ENCODE measurements at places on chromosomes 5 and 9.

GRCh38 chr9:137878146-137878941 is 762 bp downstream of the CACNA1B start:
- no peak for ATAC-seq

GRCh38 chr5:83559118-83559785 is 87.7 kb downstream of the VCAN start:
- ATAC-seq, result no peak

- ATAC-seq, result peak; percentile 64
These were observed 502 bp downstream of the NSD1 start for GRCh38 chr5:177133853-177134696.

GRCh38 chr5:150146235-150146634 is 9.4 kb downstream of the PDGFRB start:
- no peak for ATAC-seq

GRCh38 chr5:91318724-91319123 is 64.4 kb downstream of the ARRDC3 start:
- no peak for ATAC-seq

- no peak for ATAC-seq
These were observed 73.4 kb downstream of the PHAX start for GRCh38 chr5:126674145-126674544.

DNA sequence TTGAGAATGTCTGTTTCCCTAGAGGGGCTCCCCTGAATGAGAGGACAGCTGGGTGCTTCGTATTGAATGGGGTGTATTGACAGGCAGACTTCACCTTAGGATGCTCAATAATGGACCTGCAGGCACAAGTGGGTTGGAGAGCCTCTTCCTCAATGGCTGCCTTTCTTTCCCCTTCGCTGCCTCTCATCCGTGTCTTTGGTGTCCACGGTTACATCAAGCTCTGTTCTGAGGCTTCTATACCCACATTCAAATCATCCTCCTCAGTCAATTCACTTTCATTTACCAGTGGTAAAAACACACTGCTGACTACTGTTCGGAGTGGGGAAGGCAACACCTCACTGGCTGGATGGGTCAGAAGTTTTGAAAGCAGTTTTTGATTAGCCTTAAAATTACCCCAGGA is 20.6 kb downstream of the LIX1 start:
- no peak for ATAC-seq

- no peak for ATAC-seq
These were observed 42.9 kb downstream of the TMEM38B start for GRCh38 chr9:105737205-105737604.

- ATAC-seq, result no peak
These were observed 171.6 kb downstream of the PAX5 start for GRCh38 chr9:36862206-36863145.

DNA sequence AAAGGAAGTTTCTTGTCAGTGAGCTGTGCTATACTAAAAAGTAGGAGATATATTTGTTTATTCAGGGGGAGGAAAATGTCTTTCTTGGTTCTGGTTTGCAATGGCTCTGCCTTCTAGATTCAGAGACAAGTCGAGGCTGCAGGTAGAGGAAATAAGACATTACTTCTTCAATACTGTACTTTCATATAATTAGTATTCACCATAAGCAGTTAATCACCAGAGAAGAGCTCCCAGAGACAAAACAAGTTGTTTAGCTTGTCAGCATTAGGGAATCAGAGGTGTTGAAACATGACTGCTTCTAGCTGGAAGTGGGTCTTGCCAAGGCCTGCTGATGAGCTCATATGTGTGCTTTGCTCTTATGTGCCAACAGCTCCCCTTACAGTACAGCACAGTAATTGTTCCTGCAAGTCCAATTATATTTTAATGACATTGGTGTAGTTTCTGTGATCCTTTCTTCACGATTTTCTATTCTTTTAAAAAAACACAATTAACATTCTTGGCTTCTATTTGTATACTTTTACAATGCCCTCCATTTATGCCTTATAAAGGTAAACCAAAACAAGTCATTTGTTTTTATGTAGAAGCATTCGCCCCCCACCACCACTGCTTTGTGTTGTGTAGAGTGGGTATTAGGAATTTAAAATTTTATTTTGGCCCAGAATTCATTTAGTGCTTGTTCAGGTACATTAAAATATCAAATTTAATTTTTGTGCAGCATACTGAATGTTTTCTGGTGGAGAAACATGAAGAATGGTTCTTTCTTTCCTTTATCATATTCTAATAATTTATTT is 112.2 kb downstream of the RPS23 start:
- peak; percentile 97 for ATAC-seq

GRCh38 chr9:116378873-116379272 is 225.3 kb downstream of the PAPPA start:
- ATAC-seq, result no peak

- no peak for ATAC-seq
These were observed 80.0 kb downstream of the AMBP start for GRCh38 chr9:113998114-113998513.

GRCh38 chr9:98500337-98500919 is 208.3 kb downstream of the GABBR2 start:
- ATAC-seq, result no peak

GRCh38 chr9:16642421-16643109 is 227.9 kb downstream of the BNC2 start:
- ATAC-seq, result no peak

- ATAC-seq, result no peak
These were observed 413.2 kb downstream of the MED10 start for GRCh38 chr5:5965132-5965531.

DNA sequence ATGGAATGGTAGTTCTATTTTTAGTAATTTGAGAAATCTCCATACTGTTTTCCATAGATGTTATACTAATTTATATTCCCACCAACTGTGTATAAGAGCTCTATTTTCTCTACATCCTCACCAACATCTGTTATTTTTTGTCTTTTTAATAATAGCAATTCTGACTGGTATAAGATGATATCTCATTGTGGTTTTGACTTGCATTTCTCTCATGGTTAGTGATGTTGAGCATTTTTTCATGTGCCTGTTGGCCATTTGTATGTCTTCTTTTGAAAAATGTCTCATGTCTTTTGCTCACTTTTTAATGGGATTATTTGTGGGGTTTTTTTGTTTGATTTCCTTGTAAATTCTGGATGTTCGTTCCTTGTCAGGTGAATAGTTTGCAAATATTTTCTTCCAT is 154.4 kb downstream of the ZSWIM6 start:
- no peak for ATAC-seq

DNA sequence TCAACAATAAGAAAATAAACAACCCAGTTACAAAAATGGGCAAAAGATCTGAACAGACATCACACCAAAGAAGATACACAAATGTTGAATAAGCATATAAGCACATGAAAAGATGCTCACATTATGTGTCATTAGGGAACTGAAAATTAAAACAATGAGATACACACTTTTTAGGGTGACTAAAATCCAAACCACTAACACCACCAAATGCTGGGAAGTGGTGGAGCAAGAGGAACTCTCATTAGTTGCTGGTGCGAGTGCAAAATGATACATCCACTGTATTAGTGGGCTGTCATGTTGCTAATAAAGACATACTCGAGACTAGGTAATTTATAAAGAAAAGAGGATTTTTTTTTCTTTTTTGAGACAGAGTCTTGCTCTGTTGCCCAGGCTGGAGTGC is 329.1 kb downstream of the TMEM38B start:
- ATAC-seq, result no peak

DNA sequence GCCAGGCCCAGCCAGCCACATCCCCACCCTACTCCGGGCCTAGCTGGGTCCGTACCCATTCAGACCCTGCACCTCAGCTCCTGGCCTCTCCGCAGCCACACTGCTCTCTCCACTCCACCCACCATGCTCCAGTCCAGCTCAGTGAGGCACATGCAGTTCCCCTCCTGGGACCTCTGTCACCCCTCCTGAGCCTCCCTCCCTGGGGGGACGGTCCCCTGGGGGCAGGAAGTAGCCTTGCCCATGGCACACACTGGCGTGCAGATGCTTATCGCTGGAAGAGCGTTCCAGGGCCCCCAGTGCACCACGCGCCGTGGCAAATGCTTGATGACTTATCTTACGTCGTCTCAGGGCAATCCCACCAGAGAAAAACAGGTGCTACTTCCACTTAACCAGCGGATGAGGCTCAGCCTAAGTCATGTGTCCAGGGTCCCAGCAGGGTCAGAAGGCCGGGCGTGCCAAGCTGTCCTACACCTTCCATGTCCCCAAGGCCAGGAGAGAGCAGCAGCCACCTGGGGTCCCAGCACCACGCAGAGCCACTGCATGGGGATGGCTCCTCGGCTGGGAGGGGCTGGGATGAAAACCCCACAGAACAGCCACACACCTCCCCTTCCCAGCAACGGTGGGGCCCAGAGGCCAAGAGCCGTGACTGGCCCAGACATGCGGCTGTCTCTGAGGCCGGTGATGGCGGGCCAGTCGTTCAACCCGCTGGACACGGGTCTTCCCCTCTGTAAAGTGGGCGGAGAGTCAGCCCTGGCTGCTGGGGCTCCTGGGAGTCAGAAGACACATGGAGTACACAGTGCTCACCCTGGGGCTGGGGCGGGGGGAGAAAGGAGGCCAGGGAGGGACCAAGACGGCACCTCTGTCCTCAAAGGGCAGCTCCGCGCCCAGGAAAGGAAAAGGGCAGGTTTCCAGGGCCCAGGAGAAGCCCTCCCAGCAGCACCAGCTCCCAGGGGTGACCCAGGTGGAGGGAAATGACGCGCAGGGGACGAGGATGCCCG is 2.6 kb upstream of the CCDC187 start:
- ATAC-seq, result peak; percentile 15

DNA sequence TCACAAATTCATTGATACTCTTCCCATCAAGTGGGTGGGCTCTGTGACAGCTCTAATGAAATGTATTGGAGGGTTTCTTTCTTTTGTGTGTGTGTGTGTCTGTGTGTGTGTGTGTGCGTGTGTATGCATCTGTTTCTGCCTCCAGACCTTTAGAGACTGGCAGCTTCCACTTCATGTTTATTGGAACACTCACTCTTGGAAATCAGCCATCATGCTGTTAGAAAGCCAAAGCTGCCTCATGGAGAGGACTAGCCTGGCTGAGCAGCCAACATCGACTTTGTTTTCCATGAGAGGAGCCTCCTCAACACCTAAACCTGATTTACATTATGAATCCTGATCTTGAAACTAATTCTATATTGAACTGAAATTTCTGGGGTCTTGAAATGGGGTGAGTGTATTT is 128.5 kb upstream of the FAM174A start:
- no peak for ATAC-seq

DNA sequence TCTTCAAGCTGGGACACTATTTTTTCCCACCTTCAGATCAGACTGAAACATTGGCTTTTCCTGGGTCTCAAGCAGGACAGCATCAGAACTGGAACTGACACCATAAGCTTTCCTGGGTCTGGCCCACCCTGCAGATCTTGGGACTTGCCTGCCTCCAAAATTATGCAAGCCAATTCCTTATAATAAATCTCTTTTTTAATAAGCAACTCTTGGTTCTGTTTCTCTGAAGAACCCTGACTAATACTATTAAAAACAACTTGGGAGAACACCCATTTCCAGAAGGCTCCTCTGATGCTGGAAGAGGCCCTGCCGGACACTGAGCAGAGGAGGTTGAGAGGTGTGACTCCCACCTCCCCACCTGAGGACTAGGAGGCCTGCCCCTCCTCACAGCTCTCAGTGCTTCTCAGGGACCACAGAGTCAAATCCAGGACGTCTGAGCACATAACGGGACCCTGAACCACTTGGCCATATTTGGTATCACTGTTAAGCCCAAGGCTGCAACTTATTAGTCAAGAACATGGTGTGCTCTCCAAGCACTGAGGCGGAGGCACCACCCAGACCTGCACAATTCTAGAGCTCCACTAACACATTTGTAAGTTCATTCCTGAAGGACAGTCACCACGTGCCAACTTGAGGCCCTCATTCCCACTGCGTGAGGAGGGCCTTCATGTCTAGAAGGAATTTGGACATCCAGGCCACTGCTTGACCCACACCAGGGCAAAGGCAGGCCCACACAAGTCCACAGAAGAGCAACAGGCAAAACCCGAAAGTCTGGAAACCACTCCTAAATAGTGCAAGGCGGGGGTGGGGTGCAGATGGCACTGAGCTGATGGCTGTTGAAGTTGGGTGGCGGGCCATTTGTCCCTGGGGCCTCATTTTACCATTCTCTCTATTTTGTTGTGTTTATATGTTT is 9.5 kb downstream of the SHC3 start:
- peak; percentile 71 for ATAC-seq

- no peak for ATAC-seq
These were observed 30.2 kb upstream of the PITX1 start for GRCh38 chr5:135064235-135064570.

DNA sequence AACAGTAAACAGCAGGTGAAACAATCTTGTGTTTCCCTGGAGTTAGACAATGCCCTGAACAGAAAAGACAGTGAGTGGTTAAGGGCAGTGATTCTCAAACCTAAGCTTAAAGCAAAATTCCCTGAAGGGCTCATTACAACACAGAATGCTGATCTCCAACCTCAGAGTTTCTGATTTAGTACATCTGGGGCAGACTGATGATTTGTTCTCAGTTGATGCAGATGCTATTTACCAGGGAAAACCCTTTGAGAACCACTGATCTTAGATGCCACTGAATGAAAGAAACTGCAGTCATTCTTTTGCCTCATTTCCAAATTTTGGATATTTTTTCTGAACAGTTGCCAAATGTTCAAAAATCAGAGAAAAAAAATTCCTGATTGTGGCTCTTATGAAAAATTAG is 18.7 kb upstream of the ADAM19 start:
- ATAC-seq, result no peak

- no peak for ATAC-seq
These were observed 41.3 kb upstream of the GARNL3 start for GRCh38 chr9:127223266-127223665.

GRCh38 chr9:6975198-6975597 is 217.4 kb downstream of the KDM4C start:
- ATAC-seq, result no peak

DNA sequence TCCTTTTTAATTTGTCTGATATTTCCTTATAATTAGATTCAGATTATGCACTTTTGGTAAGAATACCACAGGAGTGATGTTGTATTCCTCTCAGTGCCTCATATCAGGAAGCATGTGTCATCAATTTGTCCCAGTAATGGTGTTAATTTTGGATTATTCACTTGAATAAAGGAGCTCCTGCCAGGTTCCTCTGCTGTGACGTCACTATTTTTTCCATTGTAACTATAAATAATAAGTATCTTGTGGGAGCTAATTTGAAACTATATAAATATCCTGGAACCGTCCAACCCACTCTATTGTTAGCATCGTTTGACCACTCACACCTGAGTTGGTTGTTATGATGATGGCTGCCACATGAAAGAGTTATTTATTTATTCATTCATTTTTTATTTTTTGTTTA is 107.9 kb downstream of the INVS start:
- ATAC-seq, result no peak

DNA sequence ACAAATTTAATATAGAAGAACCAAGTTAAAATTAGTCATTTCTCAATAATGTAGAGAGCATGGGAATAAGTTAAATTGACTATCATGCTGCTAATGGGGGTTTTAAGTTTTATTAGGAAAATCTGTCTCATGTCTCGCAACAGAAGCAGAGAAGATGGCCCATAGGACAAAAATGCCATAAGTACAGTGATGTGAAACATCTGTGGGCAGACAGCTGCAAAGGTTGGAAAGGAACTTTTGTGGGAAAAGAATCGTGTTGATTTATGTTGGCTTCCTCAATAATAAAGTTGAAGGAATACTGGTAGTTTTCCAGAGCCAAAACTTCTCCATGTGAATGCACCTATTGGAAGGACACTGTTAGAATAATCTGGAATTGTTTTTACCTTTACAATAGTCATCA is 44.8 kb downstream of the VCAN start:
- ATAC-seq, result no peak

- peak; percentile 83 for ATAC-seq
These were observed 49.3 kb upstream of the ZNF366 start for GRCh38 chr5:72556351-72557166.

- no peak for ATAC-seq
These were observed 256.7 kb upstream of the CD180 start for GRCh38 chr5:67453111-67453905.

- no peak for ATAC-seq
These were observed 117.6 kb downstream of the SEMA5A start for GRCh38 chr5:9428272-9428671.

Data from gastroesophageal sphincter (tissue), 4 donors.